ENCODE measurements at places on chromosomes 5 and 9. TPM values are rescaled to one million over a fixed set of nuclear protein-coding genes. Genes with fewer than 3 reads are reported as not detected.

The AGXT2 gene
- not detected for total RNA-seq

The PCDHGA4 gene
- total RNA-seq, result 0.08 TPM

The SLC22A4 gene
- 5.0 TPM for total RNA-seq

The RGS7BP gene
- total RNA-seq, result not detected

The COL27A1 gene
- 10.2 TPM for total RNA-seq

The GABRA1 gene
- not detected for total RNA-seq

The SLC36A2 gene
- not detected for total RNA-seq

The INSL4 gene
- total RNA-seq, result 16.7 TPM

The KLHL3 gene
- total RNA-seq, result 0.14 TPM

The EIF4E1B gene
- total RNA-seq, result not detected

The ANKH gene
- total RNA-seq, result 13.4 TPM

The POLR3G gene
- total RNA-seq, result 17.2 TPM

The SLC6A7 gene
- not detected for total RNA-seq

The EPB41L4A gene
- total RNA-seq, result 2.8 TPM

The DNM1 gene
- 101 TPM for total RNA-seq

The ANKRD55 gene
- not detected for total RNA-seq

The ZNF462 gene
- 4.5 TPM for total RNA-seq

The CSF2 gene
- total RNA-seq, result 0.47 TPM

The SYK gene
- 0.54 TPM for total RNA-seq

The HARS1 gene
- total RNA-seq, result 78.1 TPM

The ZNF658 gene
- 2.2 TPM for total RNA-seq

The OLFM1 gene
- 10.3 TPM for total RNA-seq

The ST8SIA4 gene
- 0.58 TPM for total RNA-seq

The PDE6A gene
- total RNA-seq, result 0.25 TPM

The FOXD4L3 gene
- not detected for total RNA-seq
